ENCODE measurements at places on chromosomes 4 and X.

- no peak for DNase-seq
Observed at GRCh38 chrX:137032841-137033773, 688 bp downstream of the GPR101 start.

DNA sequence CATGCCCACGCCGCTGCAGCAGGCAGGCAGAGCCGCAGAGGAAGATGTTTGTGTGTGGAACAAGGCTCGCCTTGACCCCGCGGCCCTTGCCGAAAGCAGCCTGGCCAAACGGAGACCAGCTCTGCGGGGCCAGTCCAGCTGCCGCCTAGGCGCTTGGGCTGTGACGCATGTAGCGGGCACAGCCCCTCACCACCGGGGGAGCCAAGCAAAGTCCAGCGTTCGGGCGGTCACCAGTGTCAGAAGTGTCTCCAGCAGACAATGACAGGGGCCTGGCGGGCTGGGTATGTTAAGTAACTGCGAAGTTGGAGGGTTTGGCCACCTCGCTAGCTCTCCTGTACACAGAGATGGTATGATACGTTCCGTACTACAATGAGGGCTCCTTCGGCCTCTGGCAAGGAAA lies 1.3 kb downstream of the AMER1 start:
- DNase-seq: no peak

DNA sequence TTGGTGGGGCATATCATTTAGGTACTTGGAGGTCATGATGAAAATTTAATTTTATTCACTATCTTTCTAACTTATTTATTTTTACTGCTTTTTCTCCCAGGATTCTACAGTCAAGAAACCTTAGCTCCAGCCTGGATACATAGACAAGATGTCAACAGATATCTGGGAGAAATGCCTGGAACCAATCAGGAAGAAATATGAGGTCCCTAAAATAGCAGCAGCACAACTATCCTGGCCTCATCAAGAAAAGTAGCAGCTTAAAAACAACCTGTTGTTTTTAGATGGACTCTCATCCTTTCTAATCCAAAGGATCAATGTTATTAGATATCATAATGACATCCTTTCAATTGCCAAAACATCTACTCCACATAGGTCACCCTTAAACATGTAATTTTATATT lies 54.5 kb downstream of the MAOB start:
- no peak for DNase-seq

DNA sequence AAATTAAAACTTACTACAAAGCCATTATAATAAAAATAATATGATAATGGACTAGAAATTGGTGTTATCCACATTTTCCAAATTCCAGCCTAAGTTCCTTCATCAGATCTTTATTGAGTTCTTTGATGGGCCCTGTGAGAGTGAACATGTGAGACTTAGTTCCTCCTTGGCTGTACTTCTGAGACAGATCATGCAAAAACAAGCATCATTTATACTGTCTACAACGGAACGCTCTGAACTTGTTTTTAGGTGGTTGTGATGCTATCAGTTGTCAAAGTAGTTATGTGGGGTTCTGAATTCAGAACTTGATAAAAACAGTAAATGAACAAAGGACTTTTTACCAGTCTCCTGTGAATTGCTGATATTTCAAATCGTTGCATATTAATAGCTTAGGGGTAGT lies 48.9 kb downstream of the JADE3 start:
- DNase-seq: no peak

- no peak for DNase-seq
Observed at GRCh38 chr4:17448689-17449088, 63.2 kb downstream of the QDPR start.

GRCh38 chr4:52824603-52825459 lies 37.3 kb upstream of the RASL11B start:
- DNase-seq: no peak
